K562 (cell line): ENCODE measurements at places on chromosomes 2 and 18. TPM values are rescaled to one million over a fixed set of nuclear protein-coding genes. Genes with fewer than 3 reads are reported as not detected.

GRCh38 chr2:142965443-142965842 is 88.0 kb downstream of the KYNU start:
- no peaks in the 10 kb centered on the region for H3K27me3 ChIP-seq
- no peak for DNase-seq
- H3K36me3 ChIP-seq, result no peaks in the 10 kb centered on the region

GRCh38 chr2:150619607-150620330 is 132.3 kb upstream of the RND3 start:
- no peak overlapping the region for H3K4me3 ChIP-seq
- H3K4me1 ChIP-seq, result no peaks in the 10 kb centered on the region
- no peaks in the 10 kb centered on the region for H3K27me3 ChIP-seq
- no peak overlapping the region for H3K27ac ChIP-seq
- no peak for DNase-seq

DNA sequence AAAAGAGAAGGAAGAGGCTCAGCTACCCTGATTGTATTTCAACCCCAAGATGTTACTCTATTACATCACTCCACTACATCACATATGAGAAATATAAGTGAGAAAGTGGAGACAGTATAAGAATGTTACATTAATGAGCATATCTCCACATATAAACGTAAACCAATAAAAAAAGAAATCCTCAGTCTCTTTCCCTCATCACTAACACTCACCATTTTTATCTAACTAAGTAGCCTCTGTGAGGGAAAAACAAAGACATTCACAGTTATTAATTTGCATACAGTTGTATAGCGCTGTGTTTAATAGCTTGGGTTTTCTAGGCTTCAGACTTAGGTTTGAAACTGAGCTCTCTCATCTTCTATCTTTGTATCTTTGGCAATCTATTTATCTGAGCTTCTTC is 489.1 kb upstream of the LRRTM4 start:
- no peak for DNase-seq
- H3K27ac ChIP-seq, result no peak overlapping the region
- H3K27me3 ChIP-seq, result no peaks in the 10 kb centered on the region
- H3K4me3 ChIP-seq, result no peak overlapping the region
- H3K36me3 ChIP-seq, result no peaks in the 10 kb centered on the region

- H3K27ac ChIP-seq, result no peak overlapping the region
- H3K27me3 ChIP-seq, result no peaks in the 10 kb centered on the region
- DNase-seq, result no peak
Measured at GRCh38 chr18:58391231-58391825, 237.6 kb downstream of the ALPK2 start.

Gene SIX3
- total RNA-seq, result not detected in 2 replicates

Gene LYPD1
- total RNA-seq, result not detected in 2 replicates

- no peak overlapping the region for H3K4me3 ChIP-seq
- H3K36me3 ChIP-seq, result peaks cover 85% of the 10 kb centered on the region
- no peaks in the 10 kb centered on the region for H3K27me3 ChIP-seq
- DNase-seq, result no peak
Measured at GRCh38 chr2:210007895-210008294, 5.5 kb downstream of the RPE start.

- H3K27me3 ChIP-seq, result no peaks in the 10 kb centered on the region
- no peak for DNase-seq
- no peak overlapping the region for H3K27ac ChIP-seq
- H3K4me3 ChIP-seq, result no peak overlapping the region
- no peaks in the 10 kb centered on the region for H3K4me1 ChIP-seq
Measured at GRCh38 chr2:146385031-146385430, 1459.8 kb upstream of the ACVR2A start.

Gene DPY30
- 82.4 and 90.4 TPM in 2 replicates for total RNA-seq

Gene DBI
- 52.4 and 55.8 TPM in 2 replicates for total RNA-seq

DNA sequence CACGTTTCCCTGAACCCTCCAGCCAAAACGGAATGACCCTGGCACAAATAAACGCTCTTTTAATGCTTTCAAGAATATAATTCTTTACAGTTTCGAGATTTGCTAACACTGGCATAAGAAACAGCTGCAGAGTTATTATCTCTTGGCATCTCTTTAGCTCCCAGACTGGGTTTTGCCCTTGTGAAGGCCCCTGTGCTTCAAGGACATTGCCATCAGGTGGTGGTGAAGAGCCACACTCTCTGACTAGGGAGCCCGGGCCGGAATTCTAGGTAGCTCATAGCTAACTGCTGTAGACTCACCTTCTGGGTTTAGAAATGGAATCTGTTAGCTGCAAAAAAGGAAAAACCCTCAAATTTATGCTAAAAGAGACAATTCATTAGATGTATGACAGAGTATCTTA is 13.3 kb upstream of the GALNT14 start:
- H3K27ac ChIP-seq, result no peak overlapping the region
- no peak overlapping the region for H3K4me3 ChIP-seq

DNA sequence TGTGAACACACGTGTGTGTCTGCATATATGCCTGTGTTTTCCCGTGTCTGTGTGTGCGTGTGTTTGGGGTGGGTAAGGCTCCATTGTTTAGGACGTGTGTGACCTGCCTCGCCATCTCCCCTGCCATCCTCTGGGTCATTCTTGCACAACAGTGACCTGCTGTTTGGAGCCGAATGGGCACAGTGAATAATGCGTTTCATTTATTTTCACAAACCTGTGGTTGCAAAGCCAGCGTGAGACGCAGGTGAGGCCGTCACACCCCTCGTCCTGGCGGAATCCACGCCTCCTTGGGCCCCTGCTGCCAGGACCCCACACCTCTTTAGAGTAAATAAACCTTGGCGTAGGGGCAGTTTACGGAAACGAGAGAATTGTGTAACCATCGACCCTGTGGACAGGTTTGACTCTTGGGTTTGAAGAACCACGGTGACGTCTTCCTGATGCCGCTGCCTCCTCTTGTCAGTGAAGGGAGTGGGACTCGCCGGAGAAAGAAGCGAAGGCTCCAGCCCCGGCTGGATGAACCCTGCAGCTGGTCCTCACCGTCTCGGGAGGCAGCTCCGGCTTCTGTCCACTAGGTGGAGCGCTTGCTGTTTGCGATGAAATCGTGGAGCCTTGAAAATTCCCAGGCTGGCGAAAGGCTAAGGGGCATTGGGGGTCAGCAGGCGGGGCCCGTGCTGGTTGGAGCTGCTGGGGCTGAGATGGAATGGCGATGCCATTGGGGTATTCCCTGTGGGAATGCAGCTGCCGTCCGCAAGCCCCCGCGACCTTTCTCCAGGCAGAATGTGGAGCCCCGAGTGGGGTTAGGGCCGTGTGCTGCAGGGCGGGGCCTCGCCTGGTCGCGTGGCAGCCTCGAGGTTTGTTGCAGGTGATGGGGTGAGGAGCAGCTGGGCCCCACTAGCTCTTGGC is 81.1 kb downstream of the RTP5 start:
- no peak overlapping the region for H3K27ac ChIP-seq
- no peaks in the 10 kb centered on the region for H3K36me3 ChIP-seq
- DNase-seq, result peak; percentile 73
- H3K4me3 ChIP-seq, result no peak overlapping the region

Gene MAL
- not detected in 2 replicates for total RNA-seq

DNA sequence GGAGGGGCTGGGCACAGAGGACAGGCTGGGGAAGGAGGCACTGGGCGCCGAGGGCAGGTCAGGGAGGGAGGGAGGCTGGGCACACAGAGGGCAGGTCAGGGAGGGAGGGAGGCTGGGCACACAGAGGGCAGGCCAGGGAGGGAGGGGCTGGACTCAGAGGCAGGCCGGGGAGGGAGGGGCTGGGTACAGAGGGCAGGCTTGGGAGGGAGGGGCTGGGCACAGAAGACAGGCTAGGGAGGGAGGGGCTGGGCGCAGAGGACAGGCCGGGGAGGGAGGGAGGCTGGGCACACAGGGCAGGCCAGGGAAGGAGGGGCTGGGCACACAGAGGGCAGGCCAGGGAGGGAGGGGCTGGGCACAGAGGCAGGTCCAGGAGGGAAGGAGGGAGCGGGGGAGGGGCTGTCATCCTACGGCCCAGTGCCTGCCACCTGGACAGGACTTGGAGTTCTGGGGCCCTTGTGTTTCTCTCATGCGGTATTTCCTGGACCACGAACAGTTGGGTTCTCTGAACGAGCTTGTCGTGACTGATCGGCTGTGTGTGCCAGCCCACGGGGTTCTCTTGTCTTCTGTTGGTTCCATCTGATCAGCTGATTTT is 46.7 kb upstream of the KCNG2 start:
- no peaks in the 10 kb centered on the region for H3K4me1 ChIP-seq
- H3K27ac ChIP-seq, result no peak overlapping the region
- H3K27me3 ChIP-seq, result no peaks in the 10 kb centered on the region

Gene SETBP1
- total RNA-seq, result 0.13 and 0.18 TPM in 2 replicates

GRCh38 chr2:207819839-207820784 is 50.4 kb upstream of the FZD5 start:
- no peak overlapping the region for H3K4me3 ChIP-seq
- no peak overlapping the region for H3K27ac ChIP-seq
- no peak for DNase-seq
- H3K4me1 ChIP-seq, result no peaks in the 10 kb centered on the region; the same call in 1 of the 2 replicates
- no peaks in the 10 kb centered on the region for H3K27me3 ChIP-seq
